ENCODE measurements at places on chromosomes 12 and 14. TPM values are rescaled to one million over a fixed set of nuclear protein-coding genes. Genes with fewer than 3 reads are reported as not detected.

DNA sequence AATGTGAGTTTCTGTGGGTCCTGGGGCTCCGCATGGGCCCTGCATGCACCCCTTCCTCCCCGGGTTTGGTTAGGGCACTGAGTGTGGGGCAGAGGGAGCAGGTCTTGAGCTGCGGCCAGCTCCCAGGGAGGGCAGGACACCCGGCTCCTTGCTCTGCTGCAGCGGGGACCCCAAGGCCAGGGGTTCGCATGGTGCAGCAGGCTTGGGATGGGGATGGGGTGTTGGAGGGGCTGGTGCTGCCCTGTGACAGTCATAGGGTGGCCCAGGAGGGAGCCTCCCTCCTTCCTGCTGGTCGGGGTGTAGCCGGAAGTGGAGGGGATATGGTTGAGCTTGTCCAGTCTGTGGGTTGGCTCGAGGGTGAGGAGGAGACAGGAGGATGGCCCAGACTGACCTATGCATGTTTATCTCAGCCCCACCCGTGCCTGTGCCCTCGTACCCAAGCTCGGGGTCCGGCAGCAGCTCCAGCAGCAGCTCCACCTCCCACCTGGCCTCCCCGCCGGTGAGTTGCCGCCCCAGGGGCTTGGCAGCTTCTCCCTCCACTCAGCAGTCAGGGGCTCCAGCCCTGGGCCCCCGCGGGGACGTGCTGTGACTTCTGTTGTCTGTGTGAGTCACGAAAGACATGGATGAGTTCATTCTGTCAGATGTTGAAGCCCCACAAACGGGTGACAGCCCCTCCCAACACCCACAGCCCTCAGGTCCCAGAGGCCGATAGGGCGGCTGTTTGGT lies 16.0 kb downstream of the ULK1 start:
- DNase-seq = no peak

- no peak for DNase-seq
These were observed 717.5 kb downstream of the RERGL start for GRCh38 chr12:17372508-17372907.

The NANOG gene
- not detected for total RNA-seq

- no peak for DNase-seq
These were observed 14.1 kb downstream of the AKT1 start for GRCh38 chr14:104781271-104782077.

DNA sequence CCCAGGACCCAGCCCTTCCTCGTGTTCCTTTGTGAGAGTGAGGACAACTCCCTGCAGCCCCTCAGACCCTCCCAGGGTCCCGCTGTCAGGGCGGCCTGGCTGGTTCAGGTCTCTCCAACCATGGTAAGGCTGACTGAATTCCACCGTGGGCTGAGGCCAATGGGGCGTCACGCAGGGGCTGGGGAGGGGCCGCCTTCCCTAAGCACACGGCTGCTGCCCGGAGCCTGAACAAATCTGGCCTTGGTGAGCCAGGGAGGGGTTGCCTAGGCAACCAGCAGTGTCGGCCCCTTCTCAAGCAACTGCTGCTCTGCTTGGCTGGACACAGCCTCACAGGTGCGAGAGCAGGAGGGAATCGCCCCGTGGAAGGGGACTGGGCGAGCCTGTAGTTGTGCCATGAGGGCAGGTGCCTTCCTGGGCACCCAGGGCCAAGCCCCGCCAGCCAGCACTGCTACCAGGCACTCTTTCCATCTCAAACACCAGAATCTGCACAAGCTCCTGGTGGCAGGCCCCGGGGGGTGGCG lies 37.0 kb upstream of the GALNT9 start:
- DNase-seq = no peak

DNA sequence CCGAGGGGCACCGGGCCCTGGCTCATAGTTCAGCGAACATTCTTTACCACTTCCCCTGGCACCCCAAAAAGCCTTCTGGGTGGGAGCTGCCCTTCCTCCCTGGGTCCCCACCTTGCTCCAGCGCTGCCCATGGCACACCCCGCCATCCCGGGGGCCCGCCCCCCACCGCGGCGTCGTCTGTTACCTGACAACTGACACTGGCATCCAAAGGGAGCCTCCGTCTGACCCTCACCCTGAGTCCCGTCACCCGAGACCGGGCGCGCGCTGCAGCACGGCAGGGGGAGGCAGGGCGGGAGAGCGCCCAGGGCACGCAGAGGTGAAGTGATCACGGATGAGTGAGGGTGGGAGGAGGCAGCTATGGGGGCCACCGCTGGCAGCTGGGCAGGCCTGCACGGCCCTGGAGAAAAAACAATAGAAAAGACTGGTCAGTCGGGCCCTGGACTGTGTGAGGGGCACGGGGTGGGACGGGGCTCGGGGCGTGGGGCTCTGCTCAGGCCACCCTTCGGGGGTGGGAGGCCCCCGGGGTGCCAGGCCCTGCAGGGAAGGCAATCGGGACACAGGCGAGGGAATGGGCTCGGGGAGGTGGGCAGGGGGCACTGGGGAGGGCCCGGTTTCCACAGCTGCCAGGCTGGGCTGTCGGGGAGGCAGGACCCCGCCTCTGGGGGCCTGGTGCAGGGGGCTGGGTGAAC lies 40.7 kb downstream of the BCL11B start:
- DNase-seq = no peak

The ENDOU gene
- total RNA-seq = not detected

DNA sequence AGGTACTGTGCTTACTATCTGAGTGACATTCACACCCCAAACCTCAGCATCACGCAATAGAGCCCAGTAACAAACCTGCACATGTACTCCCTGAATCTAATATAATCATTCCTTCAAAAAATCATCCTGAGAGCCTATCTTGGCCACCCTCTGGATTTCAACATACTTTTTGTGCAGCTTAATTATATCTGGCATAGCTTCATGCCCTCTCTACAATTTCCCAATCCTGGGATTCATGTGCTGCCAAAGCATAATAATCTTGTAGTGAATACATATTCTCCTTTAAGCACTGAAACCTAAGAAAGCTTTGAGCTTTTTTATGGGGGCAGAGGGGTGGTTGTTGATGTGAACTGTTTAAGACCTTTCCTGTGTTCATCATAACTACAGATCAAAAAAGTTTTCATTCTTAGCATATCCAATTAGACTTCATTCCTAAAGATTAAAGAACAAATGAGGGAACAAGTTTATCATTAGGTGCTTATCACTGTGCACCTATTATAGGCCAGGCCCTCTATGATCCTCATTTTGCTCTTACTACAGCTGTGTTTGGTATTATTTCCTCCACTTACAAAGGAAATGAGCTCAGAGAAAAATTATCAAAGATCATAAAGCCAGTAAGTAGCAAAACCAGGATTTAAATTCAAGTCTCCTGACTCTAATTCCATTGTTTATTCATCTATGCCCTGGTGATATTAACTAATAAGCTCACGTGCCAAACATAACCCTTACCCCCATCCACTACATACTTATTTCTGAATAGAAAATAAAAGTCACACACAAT lies 51.2 kb downstream of the SINHCAF start:
- DNase-seq = no peak

DNA sequence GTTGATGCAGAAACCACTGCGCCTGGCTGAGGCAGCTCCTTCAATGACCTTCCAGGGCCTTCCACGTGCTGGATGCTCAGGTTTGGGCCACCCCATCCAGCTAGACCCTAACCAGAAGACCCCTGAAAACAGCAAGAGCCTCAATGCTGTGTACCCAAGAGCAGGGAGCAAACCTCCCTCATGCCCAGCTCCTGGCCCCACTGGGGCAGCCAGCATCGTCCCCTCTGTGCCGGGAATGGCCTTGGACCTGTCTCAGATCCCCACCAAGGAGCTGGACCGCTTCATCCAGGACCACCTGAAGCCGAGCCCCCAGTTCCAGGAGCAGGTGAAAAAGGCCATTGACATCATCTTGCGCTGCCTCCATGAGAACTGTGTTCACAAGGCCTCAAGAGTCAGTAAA lies 10.5 kb downstream of the OAS3 start:
- DNase-seq = no peak

GRCh38 chr12:68162374-68162773 lies 2.8 kb upstream of the IFNG start:
- no peak for DNase-seq

GRCh38 chr14:73234586-73235394 lies 2.5 kb upstream of the PAPLN start:
- no peak for DNase-seq

- no peak for DNase-seq
These were observed 2.3 kb downstream of the WNT10B start for GRCh38 chr12:48969160-48969771.

GRCh38 chr14:100788517-100788916 lies 37.4 kb upstream of the MEG3 start:
- no peak for DNase-seq

DNA sequence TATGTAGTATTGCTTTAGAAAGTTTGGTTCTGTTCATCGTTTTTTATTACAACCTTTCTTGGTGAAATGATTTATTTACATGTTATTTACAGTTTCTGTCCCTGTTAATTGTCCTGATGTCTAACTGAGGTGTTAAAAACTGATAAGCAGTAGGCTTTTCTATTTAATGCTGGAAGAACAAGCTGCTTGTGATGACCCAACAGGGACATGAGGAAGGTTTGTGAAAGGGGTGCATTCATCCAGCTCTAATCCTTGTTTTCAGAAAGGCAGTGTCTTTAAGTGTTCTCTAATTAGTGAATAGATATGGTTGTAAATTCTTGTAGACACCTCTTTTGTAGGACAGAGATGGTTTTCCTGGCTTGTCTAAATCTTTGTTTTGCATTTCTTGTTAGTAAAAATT lies 191.4 kb downstream of the FOXA1 start:
- no peak for DNase-seq

GRCh38 chr12:44184499-44185206 lies 348.8 kb downstream of the TMEM117 start:
- DNase-seq = no peak

- DNase-seq = no peak
These were observed 3.8 kb upstream of the GZMH start for GRCh38 chr14:24613241-24613640.

- DNase-seq = no peak
These were observed 598.8 kb downstream of the C12orf50 start for GRCh38 chr12:87430444-87430843.

DNA sequence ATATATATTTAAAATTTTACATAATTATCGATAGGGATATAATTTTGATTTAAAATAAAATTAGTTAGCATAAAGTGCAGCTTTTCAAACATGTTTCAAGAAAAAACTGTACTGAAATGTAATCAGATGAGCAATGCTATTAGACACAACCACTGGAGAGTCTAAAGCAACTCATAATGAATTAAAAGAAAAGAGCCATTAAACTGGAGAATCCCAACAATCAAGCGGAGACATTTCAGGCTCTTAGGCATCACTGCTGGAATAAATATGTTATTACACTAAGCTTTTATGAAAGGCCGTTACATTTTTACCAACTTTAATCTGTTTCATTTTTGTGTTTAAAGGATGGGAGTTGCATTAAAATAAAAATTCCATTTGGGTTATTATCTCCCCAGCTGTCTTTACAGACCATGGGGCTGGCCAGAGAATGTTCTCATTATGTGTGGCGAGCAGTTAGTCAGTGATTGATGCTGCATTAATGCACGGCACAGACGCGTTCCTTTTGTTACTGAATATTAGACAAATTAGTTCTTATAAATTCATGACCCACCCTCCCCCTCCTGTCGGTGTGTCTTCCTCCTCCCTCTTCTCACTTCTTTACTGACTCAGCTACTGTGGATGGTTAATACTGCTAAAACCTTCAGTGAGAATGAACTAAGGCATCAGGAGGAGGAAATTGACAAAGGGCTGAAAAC lies 156.8 kb downstream of the PDZRN4 start:
- DNase-seq = no peak

GRCh38 chr12:77924703-77925102 lies 94.0 kb downstream of the NAV3 start:
- no peak for DNase-seq

The CLEC4D gene
- under 0.01 TPM for total RNA-seq

- DNase-seq = no peak
These were observed 3.6 kb downstream of the NAP1L1 start for GRCh38 chr12:76080729-76081415.

The RNASE7 gene
- not detected for total RNA-seq

- DNase-seq = no peak
These were observed 1.7 kb upstream of the FGD4 start for GRCh38 chr12:32397696-32398095.

GRCh38 chr14:71358209-71358931 lies 451.1 kb downstream of the PCNX1 start:
- no peak for DNase-seq

GRCh38 chr12:40261937-40262336 lies 37.1 kb downstream of the LRRK2 start:
- no peak for DNase-seq

DNA sequence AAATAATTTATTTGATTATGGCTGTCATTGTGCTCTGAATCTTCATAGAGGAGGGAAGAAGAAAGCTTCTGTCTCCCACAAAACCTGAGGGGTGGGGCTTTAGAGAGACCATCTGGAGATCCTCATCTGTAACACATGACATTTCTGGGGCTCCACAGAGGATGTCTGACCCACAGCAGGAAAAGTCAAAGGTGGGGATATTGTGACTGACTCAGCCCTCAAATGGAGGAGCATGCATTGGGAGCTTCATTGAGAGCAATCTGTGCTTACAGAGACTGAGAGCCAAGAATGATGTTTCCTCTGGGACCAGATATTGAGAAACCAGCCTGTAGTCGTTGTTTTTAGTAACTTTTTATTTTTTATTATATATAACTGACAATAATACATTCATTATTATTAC lies 158.7 kb downstream of the SYT1 start:
- no peak for DNase-seq

DNA sequence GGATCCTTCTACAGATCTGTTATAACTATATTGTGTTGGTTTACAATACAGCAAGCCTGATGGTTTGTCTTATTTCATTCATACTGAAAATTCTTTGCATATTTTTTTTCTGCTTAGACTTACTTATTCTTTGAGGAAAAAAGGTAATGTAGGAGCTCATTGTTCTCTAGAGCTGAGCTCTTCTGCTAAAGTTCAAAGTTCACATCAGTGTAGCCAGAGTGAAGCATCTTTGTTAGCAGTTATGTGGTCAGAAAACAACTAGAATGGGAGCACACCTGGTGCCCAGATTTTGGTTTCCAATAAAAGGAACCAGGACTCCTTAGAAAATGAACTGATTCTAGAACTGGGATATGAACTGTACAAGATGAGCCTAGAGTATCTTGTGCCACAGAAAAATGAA lies 10.3 kb downstream of the GPX2 start:
- DNase-seq = no peak

The NPAS3 gene
- 22.0 TPM for total RNA-seq

DNA sequence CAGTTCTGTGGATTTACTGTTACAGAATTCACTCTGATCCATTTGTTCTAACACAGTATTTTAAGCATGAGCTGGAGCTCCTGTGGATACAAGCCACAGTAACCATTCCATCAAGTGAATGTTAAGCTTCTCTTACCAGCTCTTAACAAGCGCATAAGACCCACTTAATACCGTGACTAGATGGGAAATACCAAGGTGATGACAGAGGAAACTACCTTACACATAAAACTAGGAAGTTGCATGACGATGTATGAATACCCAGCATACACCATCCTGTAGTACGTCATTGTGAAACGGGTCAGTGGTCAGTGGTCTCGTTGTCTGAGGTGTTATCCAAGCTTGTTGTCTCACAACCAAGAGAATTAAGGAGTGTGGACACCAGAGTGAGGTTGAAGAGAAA lies 2.0 kb upstream of the GALC start:
- no peak for DNase-seq
